ENCODE measurements at places on chromosomes 7 and 10.

DNA sequence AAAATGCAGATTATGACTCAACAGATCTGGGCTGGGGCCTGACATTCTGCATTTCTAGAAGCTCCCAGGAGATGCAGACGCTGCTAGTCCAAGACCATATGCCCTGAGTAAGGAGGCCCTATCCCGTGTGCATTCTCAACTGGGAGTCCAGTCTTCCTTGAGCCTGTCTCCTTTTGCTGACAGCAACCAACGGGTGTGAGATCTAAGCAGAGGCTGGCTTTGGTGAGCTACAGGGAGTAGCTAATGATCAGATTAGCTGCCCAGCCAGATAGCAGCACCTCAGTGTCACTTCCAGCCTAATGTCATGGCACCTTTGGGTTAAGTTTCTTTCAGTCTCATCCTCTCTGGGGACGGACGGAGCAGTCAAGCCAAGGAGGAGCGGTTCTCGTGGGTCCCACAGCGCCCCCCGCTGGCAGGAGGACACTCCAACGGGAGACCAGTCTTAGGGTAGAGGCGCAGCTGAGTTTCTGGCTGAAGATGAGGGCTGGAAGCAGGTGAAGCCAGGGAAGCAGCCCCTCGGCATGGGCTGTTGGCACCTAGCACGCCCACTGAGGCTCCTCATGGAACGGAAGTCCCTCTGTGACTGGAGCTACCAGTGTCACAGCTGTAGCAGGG is 154.0 kb downstream of the CCDC3 start:
- no peak overlapping the region for H3K4me3 ChIP-seq
- H3K36me3 ChIP-seq = no peaks in the 10 kb centered on the region
- H3K4me1 ChIP-seq = peaks cover 8% of the 10 kb centered on the region
- no peak for DNase-seq
- H3K27ac ChIP-seq = no peak overlapping the region

DNA sequence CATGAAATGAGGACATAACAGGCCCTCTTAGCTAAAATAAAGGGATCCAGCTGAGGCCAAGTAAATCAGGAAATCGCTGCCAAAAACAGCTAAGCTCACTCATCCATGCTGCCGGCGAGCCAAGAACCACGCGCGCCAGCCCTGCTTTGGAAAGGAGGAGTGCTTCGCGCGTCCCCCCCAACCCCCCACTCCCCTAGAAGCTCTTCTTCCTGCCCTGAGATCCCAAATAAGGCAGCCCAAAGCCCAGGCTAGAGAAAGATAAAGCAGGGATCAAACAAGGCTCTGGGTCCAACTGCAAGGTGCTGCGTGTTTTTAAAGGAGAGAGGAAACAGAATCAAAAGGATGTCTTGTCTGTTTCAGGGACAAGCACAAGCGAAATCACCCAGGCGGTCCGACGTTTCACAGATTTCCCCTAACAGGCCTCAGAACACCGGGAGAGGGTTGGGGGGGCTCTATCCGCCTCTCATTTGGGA is 168.3 kb upstream of the AUTS2 start:
- H3K4me1 ChIP-seq = no peaks in the 10 kb centered on the region
- H3K27ac ChIP-seq = no peak overlapping the region
- no peaks in the 10 kb centered on the region for H3K27me3 ChIP-seq

GRCh38 chr10:14089556-14090292 is 241.0 kb downstream of the FRMD4A start:
- H3K27me3 ChIP-seq = peaks cover 3% of the 10 kb centered on the region
- no peak overlapping the region for H3K27ac ChIP-seq
- no peak overlapping the region for H3K4me3 ChIP-seq

DNA sequence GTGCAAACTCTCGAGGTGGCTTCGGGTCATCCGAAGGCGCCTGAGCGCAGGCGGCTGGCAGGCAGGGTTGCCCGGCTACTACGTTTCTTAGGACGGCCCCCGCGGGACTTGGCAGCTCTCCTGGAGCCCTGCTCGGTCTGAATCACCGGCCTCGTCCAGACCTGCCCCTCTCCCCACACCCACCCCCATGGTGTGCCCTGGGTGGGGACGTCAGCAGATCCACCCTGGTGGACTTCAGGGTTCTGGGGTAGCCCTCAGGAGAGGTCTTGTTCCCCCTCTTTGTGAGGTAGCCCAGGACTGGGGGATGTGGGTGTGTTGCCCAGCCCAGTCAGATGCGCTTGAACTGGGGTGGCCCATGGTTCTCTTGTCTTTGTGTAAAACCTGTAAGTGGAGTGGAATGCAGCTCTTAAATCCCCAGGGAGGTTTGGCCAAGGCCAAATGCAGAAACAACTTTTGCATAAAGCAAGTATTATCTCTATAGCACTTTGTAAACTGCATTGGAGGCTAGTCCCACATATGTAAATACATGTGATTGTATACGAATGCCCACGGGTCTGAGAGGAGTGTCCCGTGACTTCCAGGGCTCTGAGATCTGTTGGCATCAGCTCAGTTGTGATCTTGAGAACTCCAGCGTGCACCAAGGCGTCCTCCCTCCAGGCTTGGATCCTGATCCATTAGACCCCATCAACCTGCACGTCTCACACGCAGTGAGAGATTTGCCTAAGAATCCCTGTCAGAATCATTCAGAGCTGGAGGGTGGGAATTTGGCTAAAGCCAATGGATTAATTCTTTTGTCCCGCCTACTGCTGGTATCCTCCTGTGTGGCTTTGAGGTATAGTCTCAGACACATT is 1.8 kb downstream of the PFKFB3 start:
- DNase-seq = peak; percentile 73
- no peaks in the 10 kb centered on the region for H3K27me3 ChIP-seq

GRCh38 chr10:4061441-4061951 is 276.5 kb upstream of the KLF6 start:
- H3K36me3 ChIP-seq = no peaks in the 10 kb centered on the region
- no peak overlapping the region for H3K27ac ChIP-seq
- peaks cover 37% of the 10 kb centered on the region for H3K4me1 ChIP-seq
- no peak for DNase-seq

- H3K27ac ChIP-seq = peak overlapping the region; percentile 78
- peaks cover 4% of the 10 kb centered on the region for H3K36me3 ChIP-seq
- peak; percentile 94 for DNase-seq
- H3K4me1 ChIP-seq = peaks cover 28% of the 10 kb centered on the region
- no peaks in the 10 kb centered on the region for H3K27me3 ChIP-seq
These were observed 35.2 kb downstream of the SGCE start for GRCh38 chr7:94620703-94621118.

GRCh38 chr7:43278088-43278644 is 165.7 kb downstream of the HECW1 start:
- peaks cover 42% of the 10 kb centered on the region for H3K4me1 ChIP-seq
- H3K36me3 ChIP-seq = peaks cover 12% of the 10 kb centered on the region
- DNase-seq = peak; percentile 59
- peaks cover 2% of the 10 kb centered on the region for H3K27me3 ChIP-seq
- peak overlapping the region; percentile 52 for H3K4me3 ChIP-seq

- peak overlapping the region; percentile 50 for H3K4me3 ChIP-seq
- peak; percentile 80 for DNase-seq
- H3K36me3 ChIP-seq = peaks cover 29% of the 10 kb centered on the region
- peaks cover 63% of the 10 kb centered on the region for H3K4me1 ChIP-seq
These were observed 10.6 kb downstream of the ZYX start for GRCh38 chr7:143391462-143392404.

DNA sequence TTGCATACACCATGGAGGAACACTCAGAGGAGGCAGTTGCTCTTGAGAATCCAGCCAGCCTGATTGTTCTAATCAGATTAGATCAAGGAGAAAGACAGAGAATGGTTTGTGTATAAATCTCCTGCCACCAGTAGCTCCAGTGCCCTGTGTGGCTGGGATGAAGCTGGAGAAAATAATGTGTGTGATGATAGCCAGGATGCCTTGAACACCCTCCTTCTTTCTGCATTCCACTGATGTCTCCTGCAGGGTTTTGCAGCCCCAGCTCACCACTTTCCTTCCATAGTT is 614.7 kb upstream of the FOXK1 start:
- no peak for DNase-seq
- H3K27me3 ChIP-seq = peaks cover 3% of the 10 kb centered on the region
- H3K4me3 ChIP-seq = no peak overlapping the region
- no peak overlapping the region for H3K27ac ChIP-seq
- H3K4me1 ChIP-seq = no peaks in the 10 kb centered on the region
- H3K36me3 ChIP-seq = no peaks in the 10 kb centered on the region

DNA sequence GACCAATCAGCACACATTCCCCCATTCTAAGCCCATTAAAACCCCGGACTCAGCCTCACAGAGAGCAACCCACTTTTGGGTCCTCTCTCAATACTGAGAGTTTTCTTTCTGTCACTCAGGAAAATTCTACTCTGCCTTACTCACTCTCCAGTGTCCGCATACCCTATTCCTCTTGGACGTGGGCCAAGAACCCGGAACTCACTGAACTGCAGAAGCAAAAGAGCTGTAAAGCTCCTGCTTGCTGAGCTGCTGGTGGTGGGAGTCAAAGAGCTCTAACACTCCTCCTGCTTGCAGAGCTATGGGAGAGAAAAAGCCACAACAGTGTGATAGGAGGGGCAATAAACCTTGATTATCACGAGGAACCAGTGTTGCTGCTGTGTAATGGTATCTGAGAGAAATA is 386.9 kb downstream of the POM121L12 start:
- no peak for DNase-seq
- no peak overlapping the region for H3K4me3 ChIP-seq

DNA sequence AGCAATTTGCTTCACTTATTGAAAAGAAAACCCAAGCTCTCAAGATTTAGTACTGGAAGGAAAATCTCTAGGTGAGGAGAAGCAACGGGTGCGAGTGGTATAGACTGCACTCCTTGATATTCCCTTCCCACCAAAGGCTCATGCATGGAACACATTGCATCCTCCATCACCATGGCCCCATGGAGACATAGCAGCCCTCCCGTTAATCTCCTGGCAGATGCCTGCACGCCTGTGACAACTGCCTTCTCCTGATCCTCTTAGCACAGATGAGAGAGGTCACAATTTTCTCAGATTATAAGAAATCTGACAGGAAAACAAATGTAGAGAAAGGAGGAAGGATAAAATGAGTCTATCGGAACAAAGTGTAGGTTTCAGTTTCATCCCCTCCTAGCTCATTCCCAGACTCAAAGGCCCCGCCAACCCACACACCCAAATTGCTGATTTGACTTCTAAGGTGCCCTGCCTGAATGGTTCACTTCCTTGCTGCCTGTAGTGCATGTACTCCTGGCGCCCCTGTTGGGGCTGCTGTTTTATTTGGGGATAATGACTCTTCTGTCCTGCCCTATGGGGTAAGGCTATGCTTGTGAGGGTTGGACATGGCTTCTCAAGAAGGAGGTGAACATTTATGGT is 50.0 kb downstream of the PLXNA4 start:
- H3K4me3 ChIP-seq = no peak overlapping the region
- DNase-seq = no peak
- H3K27me3 ChIP-seq = peaks cover 45% of the 10 kb centered on the region
- no peak overlapping the region for H3K27ac ChIP-seq

Data from HFFc6 (cell line).